GM23338 (cell line): ENCODE measurements at places on chromosomes 5 and 9. TPM values are rescaled to one million over a fixed set of nuclear protein-coding genes. Genes with fewer than 3 reads are reported as not detected.

GRCh38 chr9:88198341-88198807 lies 60.1 kb upstream of the SPATA31C2 start:
- H3K36me3 ChIP-seq: no peaks in the 10 kb centered on the region
- no peaks in the 10 kb centered on the region for H3K27me3 ChIP-seq
- H3K4me1 ChIP-seq: peaks cover 25% of the 10 kb centered on the region
- no peak overlapping the region for H3K27ac ChIP-seq
- H3K4me3 ChIP-seq: no peak overlapping the region
- DNase-seq: no peak

- H3K27me3 ChIP-seq: no peaks in the 10 kb centered on the region
- H3K27ac ChIP-seq: no peak overlapping the region
- H3K4me1 ChIP-seq: no peaks in the 10 kb centered on the region
- H3K36me3 ChIP-seq: no peaks in the 10 kb centered on the region
- no peak for DNase-seq
- no peak overlapping the region for H3K4me3 ChIP-seq
Observed at GRCh38 chr5:758698-759053, 25.9 kb downstream of the ZDHHC11B start.

FIBCD1 gene
- 4.4 and 15.5 TPM in 2 replicates for total RNA-seq

OR1Q1 gene
- not detected in 2 replicates for total RNA-seq

MELK gene
- 55.7 and 67.8 TPM in 2 replicates for total RNA-seq

MLANA gene
- not detected in 2 replicates for total RNA-seq
